ENCODE measurements at places on chromosomes 11 and 22.

DNA sequence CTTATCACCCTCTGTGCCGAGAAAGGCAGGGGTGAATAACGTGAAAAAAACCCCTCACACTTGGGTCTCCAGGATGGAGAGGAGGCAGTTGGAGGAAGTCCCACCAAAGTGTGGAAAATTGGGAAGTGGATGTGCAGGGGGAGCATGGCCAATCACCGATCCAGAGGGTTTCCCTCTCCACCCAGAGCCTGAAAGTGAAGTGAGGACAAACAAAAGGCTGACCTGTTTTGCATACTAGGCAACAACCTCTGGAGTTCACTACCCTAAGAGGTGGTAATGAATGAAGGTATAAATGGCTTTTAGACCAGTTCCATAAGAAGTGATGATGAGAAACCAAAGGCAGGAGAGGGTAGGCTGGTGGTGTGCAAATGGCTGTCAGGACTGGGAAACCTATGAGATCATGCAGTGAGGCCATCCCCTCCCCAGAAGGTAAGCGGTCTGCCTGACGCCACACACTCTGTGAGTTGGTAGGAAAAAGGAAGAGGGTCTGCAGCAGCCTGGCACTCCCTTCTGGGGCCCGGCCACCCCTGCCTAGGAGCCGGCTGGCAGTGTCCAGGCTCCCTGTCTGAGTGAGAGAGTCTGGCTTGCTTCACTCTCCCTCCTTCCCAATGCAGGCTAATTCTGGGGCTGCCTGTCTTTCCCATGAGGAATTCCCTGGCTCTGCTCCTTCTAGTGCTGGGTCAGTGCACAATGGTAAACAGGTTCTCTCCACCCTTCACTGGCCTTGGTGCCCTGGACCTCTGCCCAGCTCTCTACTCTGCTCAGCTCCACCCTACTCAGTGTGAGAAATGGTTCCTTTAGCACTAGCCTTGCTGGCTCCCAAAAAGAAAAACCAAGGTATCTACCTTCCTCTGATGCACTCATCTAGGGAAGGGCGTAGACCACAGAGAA is 15.6 kb downstream of the TBC1D10A start:
- peak; percentile 31 for DNase-seq

DNA sequence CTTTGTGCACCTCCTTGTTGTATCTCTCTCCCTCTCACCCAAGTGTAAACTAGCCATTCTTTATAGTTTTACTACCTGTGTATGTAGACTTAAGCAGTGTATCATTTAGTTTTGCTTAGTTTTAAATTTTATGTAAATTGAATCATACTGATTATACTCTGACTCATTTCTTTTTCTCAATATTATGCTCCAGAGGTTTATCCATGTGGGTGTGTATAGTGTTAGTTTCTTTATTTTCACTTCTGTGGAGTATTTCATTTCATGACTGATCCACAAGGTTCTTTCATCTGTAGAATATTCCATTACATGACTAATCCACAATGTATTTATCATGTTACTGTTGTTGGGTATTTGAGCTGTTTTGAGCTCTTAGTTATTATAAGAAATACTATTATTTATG is 62.0 kb downstream of the CCDC34 start:
- no peak for DNase-seq

GRCh38 chr11:57562596-57562995 is 4.9 kb downstream of the UBE2L6 start:
- no peak for DNase-seq

- DNase-seq: no peak
These were observed 17.1 kb downstream of the GRAP2 start for GRCh38 chr22:39917776-39918495.

GRCh38 chr11:108727665-108728064 is 62.8 kb downstream of the DDX10 start:
- DNase-seq: no peak

- no peak for DNase-seq
These were observed 38.5 kb upstream of the NFRKB start for GRCh38 chr11:129933891-129934290.

DNA sequence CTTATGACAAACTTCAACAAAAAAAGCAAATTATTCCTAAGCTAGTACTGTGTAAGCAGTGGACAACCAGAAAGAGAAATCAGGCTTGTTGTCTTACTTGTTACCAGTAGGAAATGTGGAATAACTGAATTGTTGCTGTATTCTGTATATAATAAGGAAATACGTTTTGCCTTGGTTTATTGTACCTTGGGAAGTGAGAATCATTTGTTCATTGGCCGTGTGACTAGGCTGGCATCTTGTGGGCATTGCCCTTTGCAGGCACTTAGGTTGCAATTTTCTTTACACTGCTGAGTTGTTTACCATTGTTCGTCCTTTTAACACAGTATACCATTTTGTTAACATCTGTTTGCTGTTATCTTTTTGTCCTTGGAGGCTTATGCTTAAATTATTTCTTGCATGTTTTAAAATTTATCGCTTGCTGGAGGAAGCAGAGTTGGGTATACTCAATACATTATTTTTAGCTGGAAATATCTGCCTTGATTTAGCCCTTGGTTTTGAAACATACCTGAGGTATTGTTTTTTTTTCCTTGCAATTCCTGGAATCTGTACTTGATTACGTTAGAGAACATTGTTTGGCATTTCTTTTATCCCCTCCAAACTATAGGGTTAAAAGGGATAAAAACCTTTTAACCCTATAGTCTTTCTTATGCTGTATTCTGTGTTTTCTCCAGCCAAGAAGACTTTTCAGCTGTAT is 109.3 kb downstream of the DDX10 start:
- DNase-seq: no peak

- no peak for DNase-seq
These were observed 316.4 kb upstream of the SORL1-AS1 start for GRCh38 chr11:121769191-121769590.

DNA sequence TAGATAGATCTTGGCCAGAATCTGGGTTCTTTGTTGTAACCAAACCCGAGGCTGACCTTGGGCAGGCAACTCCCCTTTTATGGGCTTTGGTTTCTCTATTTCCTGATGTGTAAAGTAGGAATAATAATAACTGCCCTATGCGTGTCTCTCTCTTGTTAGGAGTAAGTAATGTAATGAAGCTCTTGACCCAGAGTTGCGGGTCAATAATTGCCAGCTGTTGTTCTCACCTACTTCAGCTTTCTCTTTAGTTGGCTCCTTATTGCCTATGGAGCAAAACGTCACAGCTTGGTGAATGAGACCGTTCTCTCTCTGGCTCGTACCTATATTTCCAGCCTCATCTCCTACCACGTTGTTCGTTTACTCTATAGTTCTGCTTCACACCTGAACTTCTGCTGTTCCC is 56.6 kb upstream of the KIRREL3 start:
- no peak for DNase-seq

- no peak for DNase-seq
These were observed 4.7 kb upstream of the RANBP1 start for GRCh38 chr22:20111045-20111688.
